ENCODE measurements at places on chromosomes 16 and 17. TPM values are rescaled to one million over a fixed set of nuclear protein-coding genes. Genes with fewer than 3 reads are reported as not detected.
A peak's percentile ranks its signal among the peaks of the same experiment; 100 is the strongest.

DNA sequence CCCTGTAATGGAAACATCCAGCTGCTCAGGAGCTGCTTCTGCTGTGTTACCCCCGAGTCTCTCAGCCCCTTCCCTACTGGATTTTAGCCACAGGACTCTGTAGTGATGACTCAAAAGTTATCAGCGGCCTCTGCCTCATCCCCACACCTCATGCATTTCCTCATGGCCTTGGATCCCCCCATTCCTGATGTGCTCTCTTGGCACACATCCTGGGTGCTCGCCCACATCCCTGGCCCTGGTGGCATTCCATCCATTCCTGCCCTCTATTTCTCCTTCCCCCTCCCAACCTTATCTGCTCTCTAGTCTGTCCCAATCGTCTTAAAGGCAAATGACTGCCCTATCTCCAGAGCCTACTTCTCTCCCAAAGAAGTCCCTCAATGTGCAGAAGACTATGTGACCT, 24.6 kb downstream of the MARF1 start:
- peaks cover 19% of the 10 kb centered on the region for H3K36me3 ChIP-seq
- no peak for DNase-seq
- H3K27me3 ChIP-seq, result no peaks in the 10 kb centered on the region

- no peaks in the 10 kb centered on the region for H3K27me3 ChIP-seq
- no peak for DNase-seq
- H3K4me3 ChIP-seq, result no peak overlapping the region
- H3K4me1 ChIP-seq, result no peaks in the 10 kb centered on the region
These were observed 218.7 kb downstream of the CEP112 start for GRCh38 chr17:65973237-65973636.

- H3K4me3 ChIP-seq, result peak overlapping the region; percentile 77
- DNase-seq, result peak; percentile 46
- peaks cover 44% of the 10 kb centered on the region for H3K36me3 ChIP-seq
- H3K4me1 ChIP-seq, result peaks cover 66% of the 10 kb centered on the region
- H3K27me3 ChIP-seq, result no peaks in the 10 kb centered on the region
- H3K27ac ChIP-seq, result peak overlapping the region; percentile 99
These were observed 48.4 kb downstream of the RNF157 start for GRCh38 chr17:76191896-76192295.

DNA sequence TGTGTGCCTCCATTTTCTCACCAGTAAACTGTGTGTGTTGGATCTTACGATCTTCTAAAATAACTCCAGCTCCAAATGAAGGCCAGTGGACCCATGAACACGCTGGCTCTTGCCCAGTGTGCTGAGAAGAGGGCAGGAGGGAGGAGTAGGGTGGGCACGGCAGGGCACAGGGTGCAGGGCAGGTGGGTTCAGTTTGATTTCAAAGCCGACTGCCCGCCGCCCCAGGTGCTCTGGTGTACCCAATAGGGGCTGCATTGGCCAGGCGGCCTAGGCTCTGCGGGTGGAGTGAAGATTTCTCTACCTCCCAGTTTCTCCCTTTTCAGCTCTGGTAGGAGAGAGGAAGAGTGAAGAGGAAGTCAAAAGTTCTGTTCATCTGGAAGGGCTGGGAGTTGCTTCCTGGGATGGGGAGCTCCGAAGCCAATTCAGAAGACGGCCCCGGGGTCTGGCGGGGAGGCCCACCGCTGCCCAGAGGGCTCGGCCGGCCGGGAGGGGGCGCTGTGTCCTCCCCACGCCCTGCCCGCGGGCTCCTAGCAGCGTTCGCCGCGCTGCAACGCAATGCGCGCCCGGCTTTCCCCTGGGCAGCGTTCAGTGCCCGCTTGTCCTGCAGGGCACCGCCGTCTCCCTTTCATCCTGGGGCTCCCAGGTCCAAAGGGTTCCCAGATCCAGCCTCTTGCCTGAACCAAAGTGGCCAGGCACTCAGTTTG, 1.1 kb upstream of the CRHR1 start:
- no peak overlapping the region for H3K27ac ChIP-seq
- peaks cover 80% of the 10 kb centered on the region for H3K27me3 ChIP-seq
- peaks cover 2% of the 10 kb centered on the region for H3K4me1 ChIP-seq
- H3K36me3 ChIP-seq, result no peaks in the 10 kb centered on the region
- peak; percentile 65 for DNase-seq

GRCh38 chr17:57478478-57479250, 222.3 kb downstream of the MSI2 start:
- peaks cover 18% of the 10 kb centered on the region for H3K36me3 ChIP-seq
- H3K27ac ChIP-seq, result no peak overlapping the region

- peaks cover 6% of the 10 kb centered on the region for H3K36me3 ChIP-seq
- no peak overlapping the region for H3K27ac ChIP-seq
- H3K4me1 ChIP-seq, result peaks cover 6% of the 10 kb centered on the region
- no peak for DNase-seq
- no peaks in the 10 kb centered on the region for H3K27me3 ChIP-seq
- H3K4me3 ChIP-seq, result no peak overlapping the region
These were observed 25.1 kb downstream of the AKAP1 start for GRCh38 chr17:57110152-57110542.

DNA sequence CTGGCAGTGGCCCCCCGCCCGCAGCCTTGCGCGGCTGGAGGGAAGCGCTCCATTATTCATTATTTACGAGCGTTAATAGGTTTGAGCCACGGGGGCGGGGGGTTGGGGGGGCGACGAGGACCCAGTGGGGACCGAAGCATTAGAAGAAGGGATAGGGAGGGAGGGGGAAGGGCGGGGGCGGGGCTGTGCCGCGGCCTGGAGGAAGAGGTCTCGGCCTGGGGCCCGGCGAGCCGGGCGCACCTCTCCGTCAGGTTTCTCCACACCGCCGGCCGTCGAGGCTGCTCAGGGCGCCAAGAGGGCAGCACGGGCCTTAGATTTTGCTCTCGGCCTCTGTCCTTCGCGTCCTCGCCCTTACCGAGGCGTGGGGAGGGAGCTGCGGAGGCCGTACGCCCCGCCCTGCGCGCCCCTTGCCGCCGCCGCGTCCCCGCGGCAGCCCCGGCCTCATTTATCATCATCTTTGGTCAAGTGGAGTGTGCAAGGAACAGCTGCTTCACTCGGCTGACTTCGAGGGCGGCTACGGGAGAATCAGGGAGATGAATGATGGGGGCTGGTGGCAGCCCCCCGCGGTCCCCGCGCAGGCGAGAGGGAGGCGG, 54.2 kb downstream of the SREBF1 start:
- peak overlapping the region; percentile 70 for H3K4me3 ChIP-seq
- no peak for DNase-seq
- peaks cover 4% of the 10 kb centered on the region for H3K27me3 ChIP-seq
- no peaks in the 10 kb centered on the region for H3K36me3 ChIP-seq
- peaks cover 23% of the 10 kb centered on the region for H3K4me1 ChIP-seq
- H3K27ac ChIP-seq, result no peak overlapping the region

DNA sequence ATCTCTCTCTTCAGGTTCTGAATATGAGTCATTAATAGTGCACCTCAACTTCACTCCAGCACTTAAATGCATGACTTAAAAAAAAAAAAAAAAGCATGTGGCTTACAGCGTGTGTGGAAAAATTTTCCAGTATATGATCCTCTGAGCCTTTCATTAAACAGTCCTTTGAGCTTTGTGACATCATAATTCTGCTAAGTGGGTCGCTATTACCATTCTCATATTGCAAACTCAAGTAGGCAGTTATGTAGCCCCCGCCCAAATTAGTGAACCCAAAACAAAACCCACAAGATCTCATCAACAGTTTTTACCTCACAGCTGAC, 672 bp downstream of the CMTR2 start:
- H3K4me1 ChIP-seq, result peaks cover 11% of the 10 kb centered on the region
- no peak for DNase-seq
- peaks cover 14% of the 10 kb centered on the region for H3K27me3 ChIP-seq
- H3K27ac ChIP-seq, result peak overlapping the region; percentile 90
- H3K36me3 ChIP-seq, result peaks cover 51% of the 10 kb centered on the region

DNA sequence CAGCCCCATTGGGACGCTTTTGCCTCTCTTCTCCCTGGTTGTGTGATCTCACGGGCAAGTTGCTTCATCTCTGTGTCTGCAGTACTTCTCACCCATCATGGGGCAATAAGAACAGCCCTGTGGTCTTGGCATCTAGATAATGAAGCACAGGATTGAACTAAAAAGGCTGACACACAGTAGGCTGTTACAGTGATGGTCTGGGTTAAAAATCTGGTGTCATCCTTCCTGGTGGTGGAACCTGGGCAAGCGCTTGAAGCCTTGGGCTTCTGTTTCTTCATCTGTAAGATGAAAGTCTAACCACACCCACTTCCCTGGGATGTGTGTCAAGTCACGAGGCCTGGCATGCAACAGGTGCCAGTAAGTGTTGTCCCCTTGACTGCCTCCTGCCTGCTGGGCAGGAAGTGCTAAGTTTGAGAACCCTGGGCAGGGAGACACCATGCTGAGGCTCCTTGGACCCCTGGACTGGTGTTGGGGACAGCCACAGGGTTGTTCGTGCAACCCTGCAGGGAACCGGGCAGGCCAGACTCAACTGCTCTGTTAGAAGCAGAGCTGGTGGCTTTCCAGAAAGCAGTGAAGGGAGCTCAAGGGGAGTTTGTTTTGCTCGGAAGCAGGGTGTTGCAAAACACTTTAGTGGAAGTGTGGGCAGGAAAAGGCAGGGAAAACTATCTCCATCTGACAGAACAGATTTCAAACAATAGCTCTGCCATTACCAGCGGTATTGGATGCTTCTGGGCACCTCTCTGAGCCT, 5.9 kb upstream of the MAP2K3 start:
- H3K4me3 ChIP-seq, result no peak overlapping the region
- H3K27me3 ChIP-seq, result no peaks in the 10 kb centered on the region
- H3K27ac ChIP-seq, result peak overlapping the region; percentile 59
- peaks cover 43% of the 10 kb centered on the region for H3K4me1 ChIP-seq

DNA sequence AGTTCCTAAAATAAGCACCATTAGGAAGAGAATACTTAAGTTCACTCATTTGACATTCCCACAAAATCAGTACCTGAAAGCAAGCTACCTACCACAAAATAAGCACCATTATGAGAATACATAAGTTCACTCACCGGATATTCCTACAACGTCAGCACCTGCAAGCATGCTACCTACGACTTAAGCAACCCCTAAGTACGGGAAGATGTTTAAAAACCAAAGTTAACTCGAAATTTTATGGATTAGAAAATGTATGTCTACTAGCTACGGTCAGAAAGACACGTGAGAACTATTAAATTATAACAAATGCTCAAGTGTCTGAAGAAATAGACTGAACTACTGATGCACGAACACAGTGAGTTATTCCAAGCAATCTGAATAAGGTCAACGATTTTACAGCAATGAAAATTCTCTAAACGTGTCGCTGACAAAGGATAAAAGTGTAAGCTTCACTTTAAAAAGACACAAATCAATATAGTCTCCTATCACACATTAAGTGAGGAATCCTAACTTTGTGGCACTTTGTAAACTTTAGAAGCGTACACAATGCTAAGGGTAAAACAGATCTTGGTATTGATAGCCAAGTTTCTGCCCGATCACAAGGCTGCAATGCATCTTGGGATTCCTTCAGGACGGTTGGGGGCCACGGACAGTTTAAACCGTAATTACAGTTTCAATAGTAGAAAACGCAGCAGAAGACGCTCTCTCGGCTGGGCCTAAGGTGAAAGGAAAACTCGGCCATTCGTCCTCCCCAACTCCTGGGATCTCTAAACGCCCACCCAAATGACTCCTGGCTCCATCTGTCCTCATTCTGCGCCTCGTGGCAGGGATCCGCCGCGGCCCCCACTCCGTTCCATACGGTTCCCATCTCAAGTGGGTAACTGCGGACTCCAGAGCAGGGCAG, 1.3 kb downstream of the GSPT1 start:
- H3K4me1 ChIP-seq, result peaks cover 48% of the 10 kb centered on the region
- H3K27ac ChIP-seq, result peak overlapping the region; percentile 94
- peak overlapping the region; percentile 94 for H3K4me3 ChIP-seq

GRCh38 chr16:84773312-84773711, 46.5 kb upstream of the CRISPLD2 start:
- no peaks in the 10 kb centered on the region for H3K4me1 ChIP-seq
- H3K36me3 ChIP-seq, result peaks cover 24% of the 10 kb centered on the region
- DNase-seq, result no peak

DNA sequence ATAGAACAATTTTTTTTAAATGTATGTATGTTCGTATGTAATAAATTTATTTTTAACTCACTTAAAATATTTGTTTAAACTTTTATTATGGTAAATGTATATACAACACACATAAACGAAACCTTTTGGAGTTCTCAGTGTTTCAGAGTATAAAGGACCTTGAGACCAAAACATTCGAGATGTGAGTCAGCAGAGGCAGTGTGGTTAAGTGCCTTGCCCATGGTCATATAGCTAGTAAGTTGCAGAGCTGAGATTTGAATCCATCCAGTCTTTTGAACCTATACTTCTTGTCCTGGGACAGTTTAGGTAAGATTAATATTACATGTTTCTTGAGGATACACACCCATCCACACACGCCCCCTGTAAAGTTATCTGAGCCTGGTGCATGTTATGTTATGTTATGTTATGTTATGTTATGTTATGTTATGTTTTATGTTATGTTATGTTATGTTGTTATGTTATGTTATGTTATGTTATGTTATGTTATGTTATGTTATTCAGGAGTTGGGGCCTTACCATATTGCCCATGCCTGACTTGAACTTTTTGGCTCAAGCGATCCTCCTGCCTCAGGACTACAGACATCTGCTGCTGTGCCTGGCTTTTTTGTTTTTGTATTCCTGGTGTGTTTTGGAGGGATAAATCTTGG, 41.8 kb downstream of the TNRC6A start:
- no peak for DNase-seq
- H3K27me3 ChIP-seq, result no peaks in the 10 kb centered on the region
- H3K27ac ChIP-seq, result no peak overlapping the region

DNA sequence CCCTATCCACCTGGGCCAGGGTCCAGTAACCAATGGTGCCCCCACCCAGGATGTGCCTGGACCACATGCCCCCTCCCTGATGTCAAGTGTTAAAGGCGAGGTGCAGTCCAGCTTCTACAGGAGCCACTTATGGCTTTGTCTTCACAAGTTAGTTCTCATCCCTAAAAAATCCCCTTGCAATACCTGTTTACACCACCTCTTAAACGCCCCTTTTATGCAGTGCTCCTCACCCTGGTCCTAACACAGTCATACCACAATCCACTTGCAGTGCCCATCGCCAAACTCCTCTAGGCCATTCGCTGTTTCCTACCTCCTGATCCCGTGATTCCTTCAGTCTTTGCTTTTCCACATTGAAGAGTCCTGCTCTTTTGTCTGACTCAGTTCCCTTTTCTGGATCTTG, 7.1 kb downstream of the GLYR1 start:
- H3K36me3 ChIP-seq, result peaks cover 15% of the 10 kb centered on the region
- H3K4me1 ChIP-seq, result peaks cover 9% of the 10 kb centered on the region
- no peak for DNase-seq
- H3K4me3 ChIP-seq, result no peak overlapping the region

- H3K4me1 ChIP-seq, result peaks cover 16% of the 10 kb centered on the region
- no peak overlapping the region for H3K4me3 ChIP-seq
- H3K27me3 ChIP-seq, result no peaks in the 10 kb centered on the region
- H3K36me3 ChIP-seq, result no peaks in the 10 kb centered on the region
- no peak for DNase-seq
These were observed 40.1 kb upstream of the RGS9 start for GRCh38 chr17:65097110-65097509.

GRCh38 chr17:2363851-2364762, 26.8 kb downstream of the SGSM2 start:
- H3K36me3 ChIP-seq, result peaks cover 3% of the 10 kb centered on the region
- DNase-seq, result no peak
- H3K27ac ChIP-seq, result no peak overlapping the region

- no peak for DNase-seq
- H3K36me3 ChIP-seq, result peaks cover 47% of the 10 kb centered on the region
- H3K4me3 ChIP-seq, result no peak overlapping the region
- H3K27me3 ChIP-seq, result no peaks in the 10 kb centered on the region
- peaks cover 4% of the 10 kb centered on the region for H3K4me1 ChIP-seq
These were observed 24.5 kb downstream of the ZNF750 start for GRCh38 chr17:82815354-82815753.

EXOC3L1 gene
- total RNA-seq, result 0.19 TPM

KRT14 gene
- total RNA-seq, result not detected

HOXB1 gene
- total RNA-seq, result not detected

ARL4D gene
- 3.6 TPM for total RNA-seq

KSR1 gene
- total RNA-seq, result 58.9 TPM
